Thymus (tissue), 14 donors: ENCODE measurements at places on chromosomes 3 and 15.

- no peak for DNase-seq
Measured at GRCh38 chr15:31295658-31296057, 31.0 kb upstream of the KLF13 start.

DNA sequence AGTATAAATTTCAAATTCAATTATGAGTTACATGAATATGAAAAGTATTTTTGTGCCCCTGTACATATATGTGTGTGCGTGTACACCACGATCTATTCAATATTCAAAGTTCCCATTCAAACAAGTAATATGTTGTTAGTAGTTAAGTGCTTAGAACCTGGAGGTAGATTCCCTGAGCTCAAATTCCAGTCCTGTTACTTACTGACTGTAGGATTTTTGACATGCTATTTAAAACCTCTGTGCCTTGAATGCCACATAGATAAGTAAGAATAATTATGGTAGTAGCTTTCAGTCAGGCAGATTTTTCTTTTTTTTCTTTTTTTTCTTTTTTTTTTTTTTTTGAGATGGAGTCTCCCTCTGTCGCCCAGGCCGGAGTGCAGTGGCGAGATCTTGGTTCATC is 53.3 kb upstream of the CMSS1 start:
- no peak for DNase-seq

- DNase-seq, result no peak
Measured at GRCh38 chr15:62444104-62445022, 279.3 kb upstream of the C2CD4B start.

- no peak for DNase-seq
Measured at GRCh38 chr3:123620343-123620742, 35.5 kb upstream of the HACD2 start.

- no peak for DNase-seq
Measured at GRCh38 chr3:42057561-42058211, 33.5 kb upstream of the TRAK1 start.

DNA sequence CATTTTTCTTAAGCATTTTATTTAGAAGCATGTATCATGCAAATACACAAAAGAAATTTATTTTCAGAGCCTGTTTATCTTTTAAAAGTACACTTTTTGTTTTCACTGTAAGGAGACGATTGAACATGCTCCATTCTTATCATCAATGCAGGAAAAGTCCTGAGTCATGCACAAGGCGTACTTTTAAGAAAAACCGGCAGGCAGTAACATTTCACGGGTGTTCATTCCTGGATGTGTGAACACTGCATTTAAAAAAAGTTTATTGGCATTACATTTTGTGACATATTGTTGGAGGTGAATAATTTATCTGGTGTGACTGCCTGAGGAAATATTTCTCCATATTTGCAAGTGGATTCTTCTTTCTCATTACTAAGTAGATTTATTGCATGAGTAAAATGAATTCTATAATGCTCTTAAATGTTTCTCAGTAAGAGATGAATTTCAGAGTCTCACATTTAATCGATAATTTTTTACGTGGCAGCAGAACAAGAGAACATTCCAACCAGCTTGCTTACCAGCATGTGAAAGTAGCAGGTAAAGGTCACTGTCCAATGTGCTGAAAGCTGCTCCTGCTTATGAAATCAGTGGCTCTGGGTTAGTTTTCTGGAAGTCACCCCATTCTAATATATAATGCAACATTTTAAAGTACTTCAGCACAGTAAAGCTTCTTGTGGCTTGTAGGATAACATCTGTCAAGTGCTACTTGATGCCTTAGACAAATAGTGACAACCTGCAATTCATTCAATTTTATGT is 87.0 kb downstream of the SV2B start:
- DNase-seq, result no peak

DNA sequence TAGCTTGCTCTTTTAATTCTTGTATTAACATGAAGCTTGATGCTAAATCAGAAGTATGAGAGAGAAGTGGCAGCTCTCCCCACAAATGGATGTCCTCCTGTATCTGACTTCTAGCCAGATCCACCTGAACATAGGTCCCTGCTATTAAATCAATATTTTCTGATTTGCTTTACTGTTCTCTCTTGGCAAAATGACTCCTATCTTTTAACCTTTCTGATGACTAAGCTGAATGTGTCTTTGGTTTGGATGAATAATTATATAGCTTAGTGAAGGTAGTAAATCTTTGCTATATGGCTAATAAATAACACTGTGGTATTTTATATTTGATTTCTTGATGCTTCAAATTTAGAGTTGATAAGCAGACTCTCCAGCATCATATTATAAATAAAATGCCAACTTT is 28.3 kb upstream of the ARL14 start:
- DNase-seq, result no peak

GRCh38 chr3:29255854-29256696 is 24.8 kb upstream of the RBMS3 start:
- DNase-seq, result no peak

DNA sequence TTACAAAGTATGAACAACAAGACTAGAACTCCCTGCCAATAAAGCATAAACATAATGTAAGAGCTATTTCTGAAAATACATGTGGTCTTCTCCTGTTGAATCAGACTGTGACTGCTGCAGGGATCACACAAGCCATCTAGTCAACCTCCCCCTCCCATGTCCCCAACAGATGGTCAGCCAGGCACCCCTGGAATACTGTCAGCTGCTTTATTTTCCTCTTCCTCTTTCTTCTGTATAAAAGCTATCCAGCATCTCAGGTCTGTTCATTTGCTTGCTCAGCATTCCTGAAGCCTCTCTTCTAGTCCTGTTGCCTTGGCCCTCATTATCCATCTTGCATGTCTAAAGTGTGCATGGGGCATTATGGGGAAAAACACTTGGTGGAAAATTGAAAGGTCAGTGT is 6.5 kb upstream of the MINDY4B start:
- no peak for DNase-seq

- no peak for DNase-seq
Measured at GRCh38 chr15:95252404-95252803, 1021.0 kb downstream of the MCTP2 start.

DNA sequence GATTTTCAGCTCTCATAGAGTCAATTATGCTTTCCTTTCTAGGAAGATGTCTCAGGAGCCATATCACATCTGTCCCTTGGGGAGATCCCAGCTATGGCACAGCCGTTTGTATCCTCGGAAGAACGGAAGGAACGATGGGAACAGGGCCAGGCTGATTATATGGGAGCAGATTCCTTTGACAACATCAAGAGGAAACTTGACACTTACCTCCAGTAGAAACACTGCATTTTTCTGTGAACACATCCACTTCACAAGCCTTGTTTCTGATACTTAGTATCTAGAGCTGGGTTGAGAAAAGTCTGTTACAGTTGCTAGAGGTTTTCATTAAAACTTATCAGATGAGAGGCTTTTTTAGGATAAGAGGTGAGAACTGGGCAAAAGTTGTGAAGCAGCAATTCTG is 35.4 kb downstream of the GYG1 start:
- no peak for DNase-seq

GRCh38 chr3:188468662-188469061 is 314.7 kb downstream of the LPP start:
- DNase-seq, result no peak

DNA sequence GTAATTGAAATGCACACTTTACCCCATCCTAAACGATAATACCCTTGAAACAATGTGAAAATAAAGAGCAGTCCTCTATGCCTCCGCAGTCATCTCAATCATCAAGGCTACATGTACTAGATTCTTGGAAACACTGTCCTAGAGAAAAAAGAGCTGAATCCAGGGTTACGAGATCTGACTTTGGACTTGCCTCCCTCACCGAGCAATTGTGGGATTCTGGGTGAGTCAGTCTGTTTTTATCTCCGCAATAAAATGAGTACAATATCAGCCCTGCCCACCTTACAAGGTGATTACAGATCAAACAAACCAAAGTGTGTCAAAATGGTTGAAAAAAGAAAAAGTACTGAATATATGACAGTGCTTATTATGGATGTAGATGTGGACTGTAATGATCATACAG is 152.3 kb upstream of the SNTN start:
- DNase-seq, result no peak

DNA sequence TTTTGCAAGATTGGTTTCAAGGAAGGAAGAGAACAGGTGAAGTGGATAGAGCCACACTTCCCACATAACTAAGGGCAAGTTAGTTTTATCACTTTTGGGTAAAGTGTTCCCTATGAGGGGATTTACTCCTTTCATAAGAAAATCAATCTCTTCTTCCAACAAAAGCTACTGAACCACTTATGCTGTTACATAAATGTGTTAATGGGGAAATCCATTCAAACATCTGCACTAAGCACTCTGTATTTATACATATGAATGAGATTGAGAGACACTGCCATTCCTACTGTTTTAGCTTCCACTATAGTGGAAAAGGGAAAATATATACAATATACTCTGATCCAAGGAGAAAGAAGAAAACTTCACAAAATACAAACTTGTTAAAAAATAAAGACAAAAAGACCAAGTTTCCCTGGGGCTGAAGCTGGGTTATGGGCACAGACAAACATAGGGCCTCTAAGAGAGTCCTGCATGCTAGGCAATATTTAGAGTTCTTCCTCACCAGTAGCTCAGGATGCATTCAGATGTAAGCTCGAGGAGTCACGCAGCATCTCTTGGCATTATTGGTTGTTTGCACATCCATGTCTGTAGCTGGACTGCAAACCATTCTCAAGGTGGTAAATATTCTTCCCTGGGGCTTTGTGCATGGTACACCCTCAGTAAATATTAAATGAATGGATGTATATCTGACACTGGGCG is 454.2 kb downstream of the FGF12 start:
- no peak for DNase-seq

- no peak for DNase-seq
Measured at GRCh38 chr3:117281371-117281770, 571.8 kb downstream of the TUSC7 start.

GRCh38 chr3:36482256-36482655 is 102.0 kb downstream of the STAC start:
- DNase-seq, result no peak

GRCh38 chr15:41882689-41883483 is 11.0 kb downstream of the SPTBN5 start:
- DNase-seq, result peak; percentile 61

DNA sequence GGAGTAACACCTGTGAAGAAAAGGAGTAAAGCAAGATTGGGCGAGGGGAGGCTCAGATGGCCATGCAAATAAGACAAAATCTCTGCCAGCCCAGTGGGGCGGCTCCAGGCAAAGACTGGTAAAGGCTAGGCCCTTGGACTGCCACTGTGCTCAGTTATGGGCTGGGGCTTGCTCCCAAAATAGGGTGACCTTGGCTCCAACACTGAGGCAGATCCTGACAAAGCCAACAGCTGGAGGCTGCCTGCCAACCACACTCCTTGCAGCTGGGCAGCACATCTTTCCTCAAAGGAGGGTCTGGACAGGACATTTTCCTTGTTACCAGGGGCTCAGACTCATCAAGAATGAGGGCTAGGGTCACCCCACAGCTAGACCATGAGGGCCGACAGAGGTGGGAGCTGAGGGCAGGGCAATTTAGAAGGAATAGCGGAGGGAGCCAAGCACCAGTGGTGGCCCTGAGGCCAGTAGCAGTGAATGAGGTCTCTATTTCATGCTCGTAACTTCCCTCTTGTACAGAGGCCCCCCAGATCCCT is 86.1 kb downstream of the CHRD start:
- DNase-seq, result no peak

GRCh38 chr15:58440922-58441321 is 9.1 kb downstream of the LIPC start:
- no peak for DNase-seq

- no peak for DNase-seq
Measured at GRCh38 chr3:64238971-64239667, 13.9 kb upstream of the PRICKLE2 start.

GRCh38 chr15:36356978-36357601 is 222.3 kb upstream of the CDIN1 start:
- no peak for DNase-seq

GRCh38 chr15:69316291-69316690 is 17.6 kb downstream of the PAQR5 start:
- no peak for DNase-seq

DNA sequence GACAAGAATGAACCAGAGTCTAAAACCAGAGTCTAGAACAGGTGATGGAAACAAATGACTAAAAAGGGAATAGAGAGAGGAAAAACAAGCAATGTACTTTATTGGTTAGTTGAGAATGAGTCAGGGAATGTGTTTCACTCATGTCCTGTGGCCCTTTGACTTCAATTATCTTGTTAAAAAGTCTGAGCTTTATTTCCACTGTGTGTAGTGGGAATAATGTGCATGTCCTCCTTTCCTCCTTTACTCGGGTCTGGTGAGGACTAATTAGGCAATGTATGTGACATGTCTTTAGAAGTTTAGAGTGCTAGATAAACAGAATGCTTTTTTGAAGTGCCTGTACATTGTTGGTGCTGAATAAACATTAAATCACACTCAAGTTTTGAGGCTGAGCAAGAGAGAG is 21.3 kb downstream of the LSAMP start:
- DNase-seq, result no peak

GRCh38 chr3:23916152-23916885 is 471 bp downstream of the NKIRAS1 start:
- DNase-seq, result no peak

DNA sequence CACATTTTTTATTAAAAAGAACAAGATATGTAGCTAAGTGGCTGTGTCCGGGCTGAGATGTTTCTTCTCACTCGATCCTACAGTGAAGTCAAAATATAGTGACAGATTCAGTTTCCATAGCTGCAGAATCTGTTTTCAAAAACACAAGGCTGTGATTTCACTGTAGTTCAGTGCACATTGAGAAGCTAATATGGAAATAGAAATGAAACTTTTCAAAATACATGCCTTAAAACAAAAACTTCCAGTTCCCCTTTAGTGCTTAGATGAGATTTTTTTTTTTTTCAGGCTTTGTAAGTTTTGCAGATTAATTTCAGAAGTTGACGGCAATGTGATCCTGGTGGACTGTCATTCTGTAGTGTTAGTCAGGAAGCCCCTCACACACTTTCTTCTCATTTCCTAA is 23.8 kb upstream of the TRAK1 start:
- no peak for DNase-seq

DNA sequence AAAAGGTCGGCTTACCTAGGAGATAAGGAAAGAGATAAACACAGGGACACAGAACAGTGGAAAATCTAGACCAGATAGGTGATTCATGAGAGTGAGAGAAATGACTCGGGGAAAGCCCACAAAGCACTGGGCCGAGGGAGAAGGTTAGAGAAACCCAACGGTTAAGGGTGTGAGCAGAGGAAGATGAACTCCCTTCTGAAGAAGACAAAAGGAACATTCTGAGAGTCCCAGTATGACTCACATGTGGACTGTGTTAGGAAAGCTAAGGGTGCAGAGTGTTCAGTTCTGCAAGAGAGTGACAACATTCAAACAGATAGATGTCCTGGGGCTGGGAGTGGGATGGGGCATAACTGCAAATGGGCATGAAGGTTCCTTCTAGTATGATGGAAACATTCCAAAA is 83.0 kb downstream of the CNTN3 start:
- DNase-seq, result no peak

- DNase-seq, result no peak
Measured at GRCh38 chr3:29465836-29466235, 185.0 kb downstream of the RBMS3 start.
